ENCODE measurements at places on chromosomes 16 and 17.

DNA sequence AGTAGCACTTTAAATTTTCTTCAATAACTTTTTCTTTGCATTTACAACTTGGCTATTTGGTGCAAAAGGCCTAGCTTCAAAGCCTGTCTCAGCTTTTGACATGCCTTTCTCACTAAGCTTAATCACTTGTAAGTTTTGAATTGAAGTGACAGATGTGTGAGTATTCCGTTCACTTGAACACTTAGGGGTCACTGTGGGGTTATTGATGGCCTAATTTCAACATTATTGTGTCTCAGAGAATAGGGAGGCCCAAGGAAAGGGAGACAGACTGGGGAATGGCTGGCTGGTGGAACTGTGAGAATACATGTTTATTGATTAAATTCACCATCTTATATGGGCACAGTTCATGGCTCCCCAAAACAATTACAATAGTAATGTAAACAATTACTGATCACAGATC lies 84.1 kb downstream of the TAOK1 start:
- DNase-seq, result no peak

GRCh38 chr16:49861299-49861698 lies 5.4 kb upstream of the ZNF423 start:
- no peak for DNase-seq

- DNase-seq, result peak; percentile 68
These were observed 70.1 kb downstream of the ARHGAP23 start for GRCh38 chr17:38498353-38498752.

DNA sequence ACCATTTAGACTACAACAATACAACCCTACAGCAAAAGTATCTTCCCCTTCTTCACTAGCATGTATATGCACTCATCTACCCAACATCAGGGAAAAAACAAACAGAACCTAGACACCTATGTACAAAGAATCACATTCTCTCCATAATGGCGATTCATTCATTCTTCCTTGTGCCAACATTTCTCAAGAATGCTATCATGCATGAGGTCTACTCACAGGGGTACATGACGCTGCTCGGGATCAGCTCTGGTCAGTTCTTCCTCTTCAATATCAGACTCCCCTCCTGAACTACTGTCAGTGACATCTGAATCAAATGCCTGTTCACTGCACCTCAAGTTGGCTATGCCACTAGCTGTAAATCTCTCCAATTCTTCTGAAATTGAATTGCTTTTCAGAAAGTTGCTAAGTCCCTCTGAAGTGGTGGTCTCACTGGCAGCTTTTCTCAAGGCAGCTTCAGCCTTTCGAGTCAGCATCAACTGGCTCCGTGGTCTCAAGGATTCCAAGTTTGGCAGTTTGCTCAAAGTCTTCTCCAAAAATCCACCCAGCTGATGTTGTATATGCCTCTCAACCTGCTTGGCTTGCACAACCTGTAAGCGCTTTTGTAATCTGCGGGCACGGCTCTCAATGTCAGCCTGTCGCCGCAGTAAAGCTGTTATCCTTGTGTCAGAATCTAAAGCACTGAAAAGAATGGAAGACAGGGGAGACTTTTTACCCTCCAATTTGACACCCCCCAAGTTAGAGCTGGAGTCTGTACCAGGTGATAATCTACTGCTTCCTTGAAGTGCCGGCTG lies 22.4 kb downstream of the KANSL1 start:
- no peak for DNase-seq

DNA sequence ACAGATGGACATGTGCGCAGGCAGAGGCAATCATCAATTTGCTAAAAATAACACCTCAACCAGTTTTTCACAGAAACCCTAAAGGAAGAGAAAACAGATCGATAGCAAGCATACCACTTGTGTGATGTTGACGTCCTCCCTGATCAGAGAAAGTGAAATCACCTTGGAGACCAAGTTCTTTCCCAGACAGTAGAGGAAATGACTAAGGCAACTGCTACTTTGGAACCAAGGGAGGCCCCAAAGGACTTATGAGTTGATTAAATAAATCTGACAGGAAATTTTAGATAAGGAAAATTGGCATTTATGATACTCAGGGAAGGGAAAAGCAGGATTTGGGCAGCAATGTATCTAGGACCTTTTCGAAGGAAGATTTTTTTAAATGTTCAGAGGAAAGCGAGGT lies 267.1 kb upstream of the ASIC2 start:
- no peak for DNase-seq

DNA sequence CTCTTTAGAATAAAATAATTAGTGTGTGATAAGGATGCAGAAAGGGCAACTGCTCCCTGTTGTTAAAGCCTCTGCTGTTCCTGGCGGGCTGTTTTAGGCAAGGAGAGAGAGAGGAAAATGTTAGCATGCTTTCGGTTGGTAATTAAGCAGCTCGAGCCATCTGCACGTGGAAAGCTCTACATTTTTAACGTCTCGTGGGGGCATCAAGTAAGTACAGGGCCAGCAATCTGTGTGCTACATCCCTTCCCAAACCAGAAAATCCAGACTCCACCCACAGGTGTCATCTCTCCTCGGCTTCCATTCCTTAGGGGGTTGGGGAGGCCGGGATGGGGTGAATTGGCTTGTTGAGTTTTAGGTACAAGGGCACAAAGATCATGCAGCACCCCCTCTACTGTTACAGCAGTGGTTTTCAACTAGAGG lies 62.4 kb upstream of the MARCHF10 start:
- DNase-seq, result peak; percentile 47

DNA sequence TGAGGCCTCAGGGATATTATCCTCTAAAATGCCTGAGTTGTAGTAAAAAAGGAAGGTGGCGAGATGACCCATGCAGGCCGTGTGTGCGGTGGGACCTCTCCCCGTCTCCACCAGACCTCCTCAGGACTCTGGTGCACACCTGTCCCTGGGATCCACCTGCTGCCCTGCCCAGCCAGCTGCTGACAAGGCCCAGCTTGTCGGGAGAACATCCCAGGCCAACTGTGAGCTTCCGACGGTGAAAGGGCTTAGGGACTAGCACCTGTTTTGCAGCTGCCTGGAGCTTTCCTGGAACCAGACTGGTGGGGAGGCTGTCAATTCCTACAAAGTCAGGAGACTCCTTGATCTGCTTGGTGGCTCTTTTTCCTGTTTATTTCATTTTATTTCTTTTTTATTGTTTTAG lies 11.6 kb downstream of the IL34 start:
- DNase-seq, result no peak

DNA sequence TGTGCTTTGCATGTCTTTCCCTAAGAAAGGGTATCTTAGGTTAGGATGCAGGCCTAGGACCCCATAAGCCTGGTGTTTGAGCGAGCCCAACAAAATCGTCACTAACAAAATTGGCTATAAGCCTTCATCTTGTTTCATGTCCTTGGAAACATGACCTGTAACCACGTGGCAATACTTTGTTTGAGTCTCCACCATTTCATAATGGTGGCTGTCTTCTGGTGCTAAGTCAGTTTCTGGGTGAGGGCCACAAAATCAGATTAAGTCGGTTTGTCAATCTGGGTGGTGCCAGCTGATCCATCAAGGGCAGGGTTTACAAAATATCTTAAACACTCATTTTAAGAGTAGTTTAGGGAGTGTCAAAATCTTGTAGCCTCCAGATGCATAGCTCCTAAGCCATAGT lies 33.0 kb downstream of the C16orf54 start:
- DNase-seq, result no peak
